HS-5 (cell line): ENCODE measurements at places on chromosomes 7 and 10.

GRCh38 chr10:114061789-114062188 is 18.1 kb downstream of the ADRB1 start:
- DNase-seq = no peak

DNA sequence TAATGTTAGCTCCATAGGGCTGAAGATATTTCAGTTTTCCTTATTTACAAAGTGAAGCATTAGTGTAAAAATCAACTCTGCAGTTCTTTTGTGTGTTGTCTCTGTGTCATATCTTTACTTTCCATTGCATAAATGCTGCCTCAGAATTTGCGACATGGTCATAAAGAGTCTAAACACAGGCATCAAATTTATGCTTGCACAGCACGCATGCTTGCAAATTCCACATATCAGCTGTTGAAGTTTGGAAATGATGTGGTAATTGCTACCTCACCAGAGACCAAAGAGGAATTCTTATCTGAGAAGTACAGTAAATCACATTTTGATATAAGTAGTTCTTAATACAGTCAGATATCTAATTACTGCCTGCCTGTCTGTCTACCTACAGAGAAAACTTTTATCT is 348.2 kb upstream of the GRM3 start:
- DNase-seq = no peak

GRCh38 chr10:58448121-58448935 is 63.1 kb downstream of the TFAM start:
- no peak for DNase-seq

GRCh38 chr7:33719059-33719581 is 186.2 kb upstream of the BMPER start:
- DNase-seq = no peak

- DNase-seq = no peak
Measured at GRCh38 chr7:90938371-90938770, 325.9 kb upstream of the FZD1 start.

GRCh38 chr7:22252936-22253536 is 103.9 kb downstream of the RAPGEF5 start:
- DNase-seq = no peak

DNA sequence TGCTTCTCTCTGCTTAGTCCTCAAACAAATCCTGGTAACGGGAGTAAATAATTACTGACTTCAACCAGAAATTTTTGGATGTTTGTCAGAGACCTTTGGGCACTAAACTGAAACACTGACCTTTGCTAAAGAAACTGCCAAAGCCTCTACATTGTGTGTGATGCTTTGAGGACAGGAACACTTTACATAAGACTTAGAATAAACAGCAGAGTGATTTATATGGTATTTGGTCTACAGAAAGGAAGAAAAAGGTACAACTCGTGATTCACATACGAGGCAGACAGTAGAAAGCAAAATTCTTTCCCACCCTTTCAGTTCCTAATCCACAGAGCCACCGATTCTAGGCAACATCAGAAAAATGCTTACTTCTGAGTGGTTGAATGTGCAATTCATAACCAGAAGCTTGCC is 59.8 kb downstream of the SLC16A12 start:
- DNase-seq = no peak

DNA sequence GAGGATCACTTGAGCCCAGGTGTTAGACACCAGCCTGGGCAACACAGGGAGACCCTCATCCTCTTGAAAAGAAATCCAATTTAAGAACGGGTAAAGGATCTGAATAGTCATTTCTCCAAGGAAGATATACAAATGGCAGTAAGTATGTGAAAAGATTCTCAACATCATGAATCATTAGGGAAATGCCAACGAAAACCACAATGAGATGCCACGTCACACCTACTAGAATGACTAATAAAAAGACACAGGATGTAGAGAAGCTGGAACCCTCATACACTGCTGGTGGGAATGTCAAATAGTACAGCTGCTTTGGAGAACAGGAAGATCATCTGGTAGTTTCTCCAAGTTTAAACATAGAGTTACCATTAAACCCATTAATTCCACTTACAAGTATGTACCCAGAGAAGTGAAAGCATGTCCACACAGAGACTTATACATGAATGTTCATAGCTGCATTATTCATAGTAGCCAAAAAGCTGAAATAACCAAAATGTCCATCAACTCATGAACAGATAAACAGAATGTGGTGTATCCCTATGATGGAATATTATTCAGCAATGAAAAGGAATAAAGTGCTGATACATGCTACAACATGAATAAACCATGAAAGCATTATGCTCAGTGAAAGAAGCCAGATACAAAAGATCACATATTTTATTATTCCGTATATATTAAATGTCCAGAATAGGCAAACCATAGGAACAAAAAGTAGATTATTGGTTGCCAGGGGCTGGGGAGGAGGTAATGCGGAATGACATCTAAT is 13.1 kb upstream of the ZMIZ2 start:
- DNase-seq = peak; percentile 100

- no peak for DNase-seq
Measured at GRCh38 chr10:19816411-19817230, at the start of gene PLXDC2. Gene PLXDC2, plus strand, starts transcription at chr10:19816432.

DNA sequence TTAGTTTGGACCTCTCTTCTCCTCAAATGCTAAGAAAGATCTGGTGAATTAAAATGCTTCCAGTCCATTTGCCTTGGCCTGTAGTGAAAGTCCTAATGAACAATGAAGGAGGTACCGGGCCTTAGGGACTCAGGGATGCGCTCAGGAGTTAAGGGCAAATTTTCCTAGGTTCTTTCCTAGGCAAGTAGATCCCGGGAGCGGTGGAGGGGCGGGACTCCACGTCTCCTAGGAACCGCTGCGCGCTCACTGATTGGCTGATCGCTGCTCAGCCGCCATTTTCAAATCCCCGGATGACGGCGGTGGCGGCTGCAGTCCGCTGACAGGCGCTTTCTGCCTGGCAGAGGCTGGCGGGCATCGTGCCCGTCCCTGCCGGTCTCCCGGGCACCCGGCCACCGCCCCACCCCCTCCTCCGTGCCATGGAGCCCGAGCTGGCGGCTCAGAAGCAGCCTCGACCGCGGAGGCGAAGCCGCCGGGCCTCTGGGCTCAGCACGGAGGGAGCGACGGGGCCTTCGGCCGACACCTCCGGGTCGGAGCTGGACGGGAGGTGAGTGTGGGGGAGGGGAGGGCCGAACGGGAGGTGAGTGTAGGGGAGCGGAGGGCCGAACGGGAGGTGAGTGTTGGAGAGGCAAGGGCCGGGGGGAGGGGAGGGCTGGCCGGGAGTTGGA is at the start of gene NET1:
NET1 (plus strand) TSS at position 281 of the 665 bp plus-strand sequence; CDS start at position 417, 136 bp downstream.
- DNase-seq = peak; percentile 46

DNA sequence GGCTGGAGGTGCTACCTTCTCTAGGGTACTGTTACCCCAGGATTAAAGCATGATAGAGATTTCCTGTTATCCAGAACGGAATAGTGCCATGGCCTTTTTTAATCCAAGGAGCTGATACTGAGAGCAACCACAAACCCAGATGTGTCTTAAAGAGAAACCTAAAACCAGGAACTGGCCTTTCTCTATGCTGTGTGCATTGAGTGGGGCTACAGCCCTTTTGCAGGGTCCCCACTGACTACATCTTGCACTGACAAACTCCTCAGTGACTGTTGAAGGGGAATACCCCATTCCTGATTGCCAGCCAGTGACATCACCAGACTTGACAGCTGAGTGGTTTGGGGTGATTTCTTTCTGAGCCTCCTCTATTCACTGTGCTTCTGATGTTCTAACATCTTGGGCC is 81.9 kb upstream of the CAPZA2 start:
- no peak for DNase-seq

GRCh38 chr7:141444961-141445360 is 106.2 kb upstream of the AGK start:
- no peak for DNase-seq

GRCh38 chr7:55568613-55569268 is 3.6 kb downstream of the VOPP1 start:
- no peak for DNase-seq

GRCh38 chr10:5858811-5859210 is 30.9 kb downstream of the ANKRD16 start:
- no peak for DNase-seq

- DNase-seq = no peak
Measured at GRCh38 chr10:78953799-78954297, 114.9 kb upstream of the ZMIZ1 start.

DNA sequence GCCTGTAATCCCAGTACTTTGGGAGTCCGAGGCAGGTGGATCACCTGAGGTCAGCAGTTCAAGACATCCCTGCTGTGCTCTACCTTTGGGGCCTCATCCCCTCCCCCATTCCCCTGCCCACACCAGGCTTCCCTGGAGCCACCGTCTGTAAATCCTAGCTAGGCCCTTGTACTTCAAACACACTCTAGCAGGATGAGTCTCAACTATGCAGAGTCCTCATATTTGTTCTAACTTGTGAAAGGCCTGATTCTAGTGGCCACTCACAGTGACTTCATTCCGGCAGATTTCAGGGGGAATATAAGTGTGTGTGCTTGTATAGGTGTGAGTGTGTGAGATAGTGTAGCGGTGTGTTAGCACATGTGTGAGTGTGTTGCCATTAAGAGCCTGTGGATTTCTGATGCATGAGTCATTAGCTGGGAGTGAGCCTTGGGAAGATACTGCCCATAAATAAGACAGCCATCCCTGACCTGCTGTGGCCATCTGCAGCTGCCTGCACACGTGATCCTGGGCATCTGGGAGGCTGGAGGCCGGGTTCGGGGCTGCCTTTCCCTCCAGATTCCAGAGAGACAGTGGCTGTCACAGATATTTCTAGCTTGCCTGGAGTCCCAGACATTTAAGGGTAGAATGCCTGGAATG is 1.7 kb upstream of the NEURL1 start:
- DNase-seq = peak; percentile 88

- no peak for DNase-seq
Measured at GRCh38 chr10:86673827-86674581, 5.7 kb downstream of the LDB3 start.

DNA sequence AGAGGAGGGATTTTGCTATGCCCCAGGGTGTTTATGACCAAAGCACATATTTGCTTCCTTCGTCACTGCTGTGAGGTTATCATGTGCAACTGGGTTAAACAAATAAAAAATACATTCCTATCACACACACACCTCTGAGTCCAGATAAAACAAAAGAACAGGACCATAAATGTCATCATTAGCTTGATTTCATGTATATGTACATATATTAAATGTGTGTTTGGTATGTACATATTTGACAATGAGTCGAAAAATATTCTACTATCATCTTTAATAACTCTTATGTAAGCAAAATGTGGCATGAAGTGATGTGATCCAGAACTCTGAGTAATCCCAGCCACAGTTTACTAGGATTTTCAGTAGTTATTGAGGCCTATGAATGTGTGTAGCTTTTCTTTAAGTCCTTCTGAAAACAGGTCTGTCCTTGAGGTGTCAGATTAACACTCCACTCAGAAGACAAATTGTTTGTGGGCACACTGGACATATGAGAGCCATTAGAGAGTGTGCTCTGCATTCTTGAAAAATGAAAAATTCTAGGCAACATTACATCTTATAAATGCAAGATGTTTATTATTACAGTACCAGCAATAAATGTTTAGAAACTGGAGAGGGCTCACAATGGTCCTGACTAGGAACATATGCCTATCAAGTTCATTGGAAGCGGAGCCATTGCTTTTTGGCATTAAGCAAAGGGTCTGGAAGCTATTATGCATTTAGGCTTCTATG is 335.1 kb upstream of the SEMA3A start:
- DNase-seq = peak; percentile 44

DNA sequence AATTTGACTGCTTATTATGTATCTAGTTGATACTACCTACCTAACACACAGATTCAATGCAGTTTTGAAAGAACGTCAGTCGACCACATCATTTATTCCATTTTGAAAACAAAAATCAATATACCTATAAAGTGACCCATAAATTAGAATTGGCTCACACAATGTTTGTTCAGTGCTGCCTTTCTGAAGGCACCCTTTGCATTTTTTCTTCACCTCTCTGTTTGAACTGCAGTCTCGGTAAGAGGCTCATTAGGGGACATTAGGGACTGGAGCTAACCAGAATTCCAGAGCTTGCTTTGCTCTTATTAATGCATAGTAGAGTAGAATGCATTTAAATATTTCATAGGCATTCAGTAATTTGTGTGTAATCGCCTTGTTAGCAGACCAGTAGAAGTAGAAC is 234.1 kb downstream of the FOXP2 start:
- DNase-seq = no peak

DNA sequence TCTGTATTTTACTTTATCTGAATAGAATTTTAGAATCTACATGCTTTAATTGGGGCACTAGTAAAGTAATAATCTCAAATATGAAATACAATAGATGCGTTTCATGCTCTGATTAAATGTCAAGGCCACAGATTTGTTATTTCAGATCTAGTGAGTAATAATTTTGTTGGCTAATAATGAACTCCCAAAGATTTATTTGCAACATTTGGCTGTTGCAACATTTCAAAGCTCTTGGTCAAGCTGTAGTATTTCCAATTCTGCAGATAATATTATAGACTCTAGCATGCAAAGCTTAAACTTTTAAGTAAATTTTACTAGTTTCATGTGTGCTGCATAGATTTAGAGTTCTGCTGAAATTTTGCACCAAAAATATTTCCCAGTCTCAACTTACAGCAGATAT is 16.7 kb downstream of the LRRN3 start:
- no peak for DNase-seq

- DNase-seq = no peak
Measured at GRCh38 chr7:12866207-12866606, 178.8 kb downstream of the ARL4A start.

- DNase-seq = no peak
Measured at GRCh38 chr7:18828260-18828993, 289.0 kb downstream of the TWIST1 start.

GRCh38 chr10:4721999-4722753 is 103.8 kb upstream of the AKR1E2 start:
- peak; percentile 8 for DNase-seq

- DNase-seq = no peak
Measured at GRCh38 chr10:31083765-31084184, 52.1 kb upstream of the ZNF438 start.

DNA sequence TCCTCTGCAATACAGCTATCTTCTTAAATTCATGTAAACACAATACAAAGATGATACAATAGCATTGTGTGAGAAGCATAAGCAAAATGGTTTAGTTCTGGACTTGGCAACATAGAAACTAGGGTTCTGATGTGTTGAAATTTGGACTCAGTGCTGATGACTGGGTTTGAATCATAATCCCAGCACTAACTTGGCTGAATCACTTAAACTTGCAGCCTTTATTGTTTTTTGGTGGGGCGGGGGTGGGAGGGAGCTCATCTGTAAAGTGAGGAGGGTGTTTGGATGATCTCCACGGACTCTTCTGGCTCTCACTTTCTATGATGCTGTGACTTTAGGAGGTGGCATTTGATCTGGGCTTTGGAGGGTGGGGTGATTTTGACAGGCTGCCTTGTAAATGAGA is 158.2 kb downstream of the WNT2 start:
- DNase-seq = no peak

- no peak for DNase-seq
Measured at GRCh38 chr7:115198143-115198542, 276.2 kb downstream of the MDFIC start.

GRCh38 chr7:8291397-8292141 is 29.6 kb upstream of the ICA1 start:
- DNase-seq = no peak

GRCh38 chr10:118290471-118290995 is 51.6 kb downstream of the FAM204A start:
- no peak for DNase-seq
